T-cell (primary cell): ENCODE measurements at places on chromosomes 6 and 20. TPM values are rescaled to one million over a fixed set of nuclear protein-coding genes. Genes with fewer than 3 reads are reported as not detected.

GRCh38 chr6:134177236-134177635 lies 124.8 kb upstream of the SLC2A12 start:
- no peak for DNase-seq

The RTF2 gene
- total RNA-seq = 56.3 TPM

GRCh38 chr6:11226005-11226404 lies 6.5 kb downstream of the NEDD9 start:
- no peak for DNase-seq

DNA sequence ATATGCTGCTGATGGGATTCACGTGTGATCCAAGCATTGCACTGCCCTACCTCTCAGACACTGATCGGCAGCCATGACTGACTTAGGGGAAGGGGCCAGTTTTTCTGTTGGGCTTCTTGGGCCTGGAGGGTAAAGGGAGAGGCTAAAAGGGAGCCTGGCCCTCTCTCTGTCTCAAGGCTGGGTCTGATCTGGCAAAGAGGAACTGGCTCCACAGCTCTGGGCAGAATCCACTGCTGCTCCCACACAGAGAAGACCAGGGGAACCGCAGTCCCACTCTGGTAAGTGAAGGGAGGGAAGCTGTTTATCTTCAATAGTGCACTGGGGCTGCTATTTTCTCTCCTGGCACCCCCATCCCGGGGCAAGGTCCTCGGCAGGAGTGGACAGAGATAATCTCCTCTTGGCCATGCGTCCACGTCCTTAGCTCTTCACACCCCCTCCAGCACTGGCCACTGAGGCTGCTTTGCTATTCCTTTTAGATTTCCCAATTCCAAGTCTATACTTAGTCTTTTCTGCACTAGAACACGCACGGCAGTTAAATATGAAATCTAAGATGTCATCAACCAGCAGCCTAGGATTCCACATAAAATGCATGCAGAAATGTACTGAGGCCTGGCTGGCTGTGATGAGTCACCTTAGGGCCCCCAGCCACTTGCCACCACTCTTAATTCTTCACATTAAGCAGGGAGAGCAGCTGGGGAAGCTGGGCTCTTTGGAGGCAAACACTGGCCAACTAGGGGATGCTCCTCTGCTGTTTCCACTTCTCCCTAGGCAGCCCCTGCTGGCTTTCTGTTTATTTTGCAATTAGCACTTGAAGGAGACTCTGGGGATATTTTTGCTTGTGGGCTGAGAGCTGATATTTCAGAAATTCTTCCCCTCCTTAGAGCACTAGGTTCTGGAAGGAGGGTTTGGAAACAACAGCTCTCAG lies 87.8 kb upstream of the ARMC2 start:
- no peak for DNase-seq

The CDKAL1 gene
- 28.5 TPM for total RNA-seq
